ENCODE measurements at places on chromosomes 4 and X. TPM values are rescaled to one million over a fixed set of nuclear protein-coding genes. Genes with fewer than 3 reads are reported as not detected.

Gene APLN
- not detected for total RNA-seq

Gene GPR34
- total RNA-seq = 1.5 TPM

Gene BEND2
- 7.7 TPM for total RNA-seq

Gene APEX2
- total RNA-seq = 4.4 TPM

Gene EFHC2
- 6.1 TPM for total RNA-seq

Gene PPP1R3F
- 3.6 TPM for total RNA-seq

Gene TLR10
- total RNA-seq = 2.5 TPM

Gene HSFX3
- not detected for total RNA-seq

Gene ABCD1
- 8.8 TPM for total RNA-seq

Gene ATP8A1
- 157 TPM for total RNA-seq

Gene ARHGAP36
- total RNA-seq = not detected

Gene RNF150
- under 0.01 TPM for total RNA-seq

Gene TRPC3
- 0.31 TPM for total RNA-seq

Gene TKTL2
- total RNA-seq = 0.42 TPM

Gene CCDC149
- total RNA-seq = 2.5 TPM

Gene TEX13A
- not detected for total RNA-seq

Gene TIGD2
- total RNA-seq = 3.4 TPM

Gene GAGE12J
- total RNA-seq = not detected

Gene ATP1B4
- not detected for total RNA-seq

Gene RASGEF1B
- total RNA-seq = 270 TPM

Gene ATOH1
- not detected for total RNA-seq

Gene HERC6
- total RNA-seq = 13.6 TPM

Gene PABPC4L
- total RNA-seq = not detected

Gene MID2
- total RNA-seq = 17.6 TPM

Gene TAPT1
- total RNA-seq = 91.8 TPM

Gene IL1RAPL2
- not detected for total RNA-seq

Gene RTL5
- total RNA-seq = 0.73 TPM

Gene USP9X
- 183 TPM for total RNA-seq

Gene FGF2
- total RNA-seq = 0.31 TPM

Gene GC
- total RNA-seq = not detected

Gene MSN
- 469 TPM for total RNA-seq

Measured in mononuclear cell (primary cell).